ENCODE measurements at places on chromosomes 6 and 20. TPM values are rescaled to one million over a fixed set of nuclear protein-coding genes. Genes with fewer than 3 reads are reported as not detected.

GRCh38 chr6:43683708-43684455, 3.7 kb downstream of the MRPS18A start:
- H3K4me1 ChIP-seq: peaks cover 2% of the 10 kb centered on the region
- H3K27me3 ChIP-seq: no peaks in the 10 kb centered on the region
- peaks cover 8% of the 10 kb centered on the region for H3K36me3 ChIP-seq
- H3K4me3 ChIP-seq: no peak overlapping the region
- no peak overlapping the region for H3K27ac ChIP-seq

GRCh38 chr20:645318-646106, 7.5 kb downstream of the SRXN1 start:
- no peaks in the 10 kb centered on the region for H3K27me3 ChIP-seq
- H3K36me3 ChIP-seq: peaks cover 7% of the 10 kb centered on the region
- H3K4me3 ChIP-seq: no peak overlapping the region
- H3K27ac ChIP-seq: no peak overlapping the region

The BTNL2 gene
- total RNA-seq: not detected

The ASIP gene
- not detected for total RNA-seq

The SIRPB2 gene
- total RNA-seq: 0.28 TPM

The CDSN gene
- not detected for total RNA-seq

The BCAS4 gene
- total RNA-seq: 21.4 TPM
